ENCODE measurements at places on chromosomes 4 and X. TPM values are rescaled to one million over a fixed set of nuclear protein-coding genes. Genes with fewer than 3 reads are reported as not detected.

CFAP47 gene
- 5.6 TPM for total RNA-seq

CLIC2 gene
- 3.8 TPM for total RNA-seq

ABRAXAS1 gene
- 7.8 TPM for total RNA-seq

CENPVL3 gene
- 1.3 TPM for total RNA-seq

UGT2A1 gene
- not detected for total RNA-seq

All from parietal lobe (tissue), 2 donors.